ENCODE measurements at places on chromosomes 12 and 14.

DNA sequence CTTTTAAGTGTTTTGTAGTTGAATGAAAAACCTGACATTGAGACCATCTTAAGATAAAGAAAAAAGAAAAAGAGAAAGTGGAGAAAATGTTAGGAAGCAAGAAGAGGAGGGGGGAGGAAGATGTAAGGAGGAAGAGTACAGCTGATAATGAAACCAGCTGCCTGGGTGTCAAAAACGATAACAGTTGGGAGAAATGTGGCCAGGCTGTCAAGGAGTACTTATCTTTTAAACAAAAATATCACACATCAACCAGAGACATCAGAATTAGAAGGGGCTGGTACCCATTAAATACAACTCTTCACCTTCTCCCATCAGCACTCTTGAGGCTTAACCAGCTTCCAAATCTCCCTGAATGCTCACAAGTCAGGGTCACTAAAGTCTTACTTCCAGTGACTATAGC is 4.5 kb downstream of the SLC11A2 start:
- no peak for DNase-seq

DNA sequence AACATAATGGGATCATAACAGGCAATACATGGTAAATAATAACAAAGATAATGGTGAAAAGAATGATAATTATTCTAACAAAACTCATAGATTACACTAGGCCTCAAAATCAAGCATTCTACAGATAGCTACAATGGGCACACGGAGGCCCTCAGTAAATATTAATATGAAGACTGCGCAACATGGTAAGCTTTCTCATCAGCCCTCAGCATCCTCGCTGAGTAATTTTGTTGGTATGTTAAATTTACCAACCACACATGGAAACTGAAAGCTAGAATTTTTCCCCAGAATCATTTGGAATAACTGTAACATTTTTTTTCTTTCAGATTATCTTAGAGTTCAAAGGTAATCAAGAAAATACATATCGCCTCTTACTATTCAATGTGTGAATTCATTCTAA is 74.2 kb upstream of the PYGL start:
- no peak for DNase-seq

DNA sequence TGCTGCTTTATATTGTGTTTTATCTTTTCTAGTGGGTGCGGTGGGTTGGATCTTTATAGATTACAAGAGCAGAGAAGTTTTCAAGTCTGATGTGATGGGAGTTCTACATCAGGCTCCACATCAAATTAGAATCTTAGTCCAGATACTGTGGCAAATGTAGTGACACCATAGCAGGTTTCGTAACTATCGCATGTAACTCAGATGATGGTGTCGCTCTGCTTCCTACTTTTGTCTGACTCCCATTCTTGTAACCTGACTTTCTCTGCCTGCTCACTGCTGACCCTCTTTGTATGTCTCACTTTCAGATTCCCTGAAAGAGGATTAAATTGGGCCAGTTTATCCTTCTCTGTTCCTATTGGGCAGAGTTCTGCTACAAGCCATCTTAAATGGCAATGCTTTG is 22.8 kb upstream of the FBXO34 start:
- no peak for DNase-seq

DNA sequence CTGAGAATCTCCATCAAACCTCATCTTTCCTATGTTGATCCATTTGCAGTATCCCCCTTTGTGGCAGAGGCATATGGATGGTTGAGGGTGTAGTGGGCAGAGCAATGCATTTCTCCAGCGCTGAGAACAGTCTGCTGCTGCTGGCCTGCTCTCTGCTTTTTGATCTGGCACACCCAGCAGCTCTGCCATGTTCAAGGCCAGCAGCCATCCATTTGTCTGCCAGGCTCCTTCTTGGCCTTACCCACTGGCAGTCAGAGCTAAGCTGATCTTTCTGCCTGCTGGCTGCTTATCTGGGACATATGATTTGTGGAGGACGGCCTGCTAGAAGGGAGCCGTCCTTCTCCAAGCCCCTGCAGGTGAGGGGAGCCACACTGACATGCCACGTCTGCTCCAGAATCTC is 17.0 kb downstream of the NPC2 start:
- DNase-seq, result no peak

- no peak for DNase-seq
Measured at GRCh38 chr12:113472191-113473121, 785 bp upstream of the LHX5 start.

GRCh38 chr14:88849716-88850115 is 25.3 kb downstream of the TTC8 start:
- DNase-seq, result no peak

- DNase-seq, result no peak
Measured at GRCh38 chr14:79265366-79265946, 945.8 kb downstream of the DIO2 start.

GRCh38 chr12:101963697-101964096 is 86.3 kb downstream of the DRAM1 start:
- no peak for DNase-seq

- DNase-seq, result no peak
Measured at GRCh38 chr12:78271546-78271945, 440.9 kb downstream of the NAV3 start.

DNA sequence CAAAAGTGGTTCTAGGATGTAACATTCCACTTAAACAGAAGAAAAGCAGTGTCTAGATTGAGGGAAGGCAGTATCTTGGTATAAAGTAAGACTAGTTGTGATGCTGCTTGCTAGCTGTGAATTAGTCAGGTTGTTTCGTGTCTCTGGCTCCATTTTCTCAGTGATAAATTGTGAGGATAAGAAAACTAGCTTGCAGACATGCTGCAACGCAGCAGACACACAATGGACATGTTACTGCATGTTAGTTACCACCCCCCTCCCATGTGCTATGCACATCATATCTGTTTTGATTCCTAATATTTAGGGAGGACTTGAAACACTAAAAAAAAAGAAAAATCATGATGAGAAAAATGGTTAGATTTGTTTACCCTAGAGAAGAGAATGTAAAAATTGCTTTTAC is 2.9 kb downstream of the CCNK start:
- no peak for DNase-seq

DNA sequence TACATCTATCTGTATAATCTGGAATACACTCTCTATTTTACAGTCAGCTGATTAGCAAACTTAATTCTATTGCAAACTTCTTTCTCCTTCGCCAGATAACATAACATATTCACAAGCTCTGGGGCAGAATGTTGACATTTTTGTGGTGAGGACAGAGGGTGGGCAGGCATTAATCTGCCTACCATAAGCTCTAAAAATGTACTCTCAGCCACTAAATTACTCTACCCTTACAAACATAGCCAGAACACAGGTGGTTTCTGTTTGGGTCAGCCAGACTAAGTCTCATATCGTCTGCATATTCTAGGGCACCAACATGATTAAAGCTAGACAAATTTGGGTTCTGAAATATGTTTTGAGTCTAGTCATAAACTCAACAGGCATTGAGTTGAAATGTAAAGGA is 90.1 kb downstream of the SLC6A15 start:
- no peak for DNase-seq

DNA sequence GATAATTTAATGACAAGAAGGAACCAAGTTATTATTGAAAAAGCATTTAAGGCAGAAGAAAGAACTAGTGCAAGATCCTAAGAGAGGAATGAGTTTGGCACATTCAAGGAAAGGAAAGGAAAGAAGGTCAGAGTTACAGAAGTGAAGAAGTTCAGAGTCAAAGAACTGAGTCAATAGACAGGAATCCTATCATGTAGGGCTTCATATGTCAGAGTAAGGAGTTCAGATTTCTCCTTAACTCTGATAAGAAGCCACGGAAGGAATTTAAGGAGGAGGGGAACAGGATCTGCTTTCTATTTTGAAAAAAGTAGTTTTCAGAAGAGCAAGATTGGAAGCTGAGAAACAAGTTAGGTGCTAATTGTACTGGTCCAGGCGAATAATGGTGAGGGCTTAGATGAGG is 223.1 kb upstream of the FOXN3 start:
- DNase-seq, result no peak

DNA sequence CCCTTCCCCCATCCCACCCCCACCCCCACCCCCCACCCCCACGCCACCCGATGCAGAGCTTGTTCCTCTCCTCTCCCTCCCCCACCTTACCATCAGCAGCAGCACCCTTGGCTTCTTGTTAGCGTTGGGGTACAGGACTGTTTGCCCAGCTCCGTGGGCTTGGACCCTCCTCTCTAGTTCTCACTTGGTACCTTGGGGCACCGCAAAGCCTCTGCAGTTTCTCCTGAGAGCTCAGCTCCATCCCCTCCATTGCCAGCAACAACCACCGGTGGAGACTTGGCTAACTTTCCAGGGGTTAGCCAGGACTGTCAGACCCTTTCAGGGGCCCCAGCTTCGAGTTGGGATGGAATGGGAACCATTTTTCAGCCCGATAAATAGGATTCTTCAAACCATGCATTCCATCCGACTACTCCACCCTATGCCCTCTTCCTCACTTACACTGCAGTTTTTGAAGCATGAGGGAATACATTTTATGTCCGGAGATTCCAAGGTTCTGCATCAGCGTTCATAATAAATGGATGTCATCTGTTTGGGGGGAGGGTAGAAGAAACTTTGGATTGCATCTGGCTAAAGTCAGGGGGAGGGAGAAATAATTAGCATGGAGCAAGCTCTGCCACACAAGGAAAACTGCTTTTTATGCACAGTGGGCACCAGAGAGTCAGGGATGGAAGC is 1.1 kb downstream of the SCN8A start:
- DNase-seq, result no peak

DNA sequence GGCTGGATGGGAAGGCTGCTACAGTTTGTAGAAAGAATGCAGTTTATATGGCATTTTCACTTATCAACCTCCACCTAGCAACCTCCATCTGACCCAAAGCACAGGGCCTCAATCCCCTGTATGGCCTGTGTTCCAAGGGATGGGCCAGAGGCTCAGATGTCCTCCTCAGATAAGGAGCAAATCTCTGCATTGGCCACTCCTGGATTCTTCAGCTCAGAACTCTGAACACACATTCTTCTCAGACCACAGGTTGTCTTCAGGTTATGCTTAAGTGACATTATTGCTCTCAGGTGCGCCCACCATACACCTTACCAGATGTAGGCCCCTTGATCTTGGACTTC is 47.9 kb upstream of the JDP2 start:
- no peak for DNase-seq

GRCh38 chr12:65891219-65891618 is 66.9 kb downstream of the HMGA2 start:
- no peak for DNase-seq

GRCh38 chr14:75267141-75267721 is 11.4 kb upstream of the FOS start:
- DNase-seq, result no peak

DNA sequence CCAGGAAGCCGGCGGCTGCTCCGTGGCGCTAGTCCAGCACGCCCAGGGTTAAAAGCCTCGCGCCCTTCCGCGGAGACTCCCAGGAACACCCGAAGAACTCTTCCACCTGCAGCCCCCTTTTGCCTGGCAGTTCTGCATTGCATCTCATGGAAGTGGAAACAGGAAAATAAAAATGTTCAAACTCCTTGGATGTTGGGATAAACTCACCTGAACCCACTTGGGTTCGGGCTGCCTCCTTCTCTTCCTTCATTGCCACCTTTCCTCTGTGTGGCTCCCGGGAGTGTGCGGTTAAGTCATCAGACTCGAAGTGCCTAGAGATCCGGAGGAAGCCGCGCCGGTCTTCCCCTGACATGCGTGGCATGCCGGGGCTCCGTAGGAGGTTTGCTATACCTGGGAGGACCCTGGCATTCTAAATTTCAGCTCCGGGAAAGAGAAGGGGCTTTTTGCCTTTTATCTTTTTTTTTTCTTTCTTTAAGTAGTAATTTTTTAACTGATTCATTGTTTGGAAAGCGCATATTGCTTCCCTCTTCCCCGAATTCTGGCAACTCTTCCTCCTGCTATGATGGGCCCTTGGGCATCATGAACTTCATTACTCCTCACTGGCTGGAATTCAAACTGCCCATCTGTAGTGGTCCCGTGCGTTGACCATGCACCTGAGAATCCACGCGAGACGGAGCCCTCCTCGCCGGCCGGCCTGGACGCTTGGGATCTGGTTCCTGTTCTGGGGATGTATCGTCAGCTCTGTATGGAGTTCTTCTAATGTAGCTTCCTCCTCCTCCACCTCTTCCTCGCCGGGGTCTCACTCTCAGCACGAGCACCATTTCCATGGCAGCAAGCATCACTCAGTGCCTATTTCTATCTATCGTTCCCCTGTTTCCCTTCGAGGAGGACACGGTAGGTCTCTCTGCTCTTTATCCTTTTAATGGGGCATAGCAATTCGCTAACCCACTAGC is 931.4 kb downstream of the DIO2 start:
- no peak for DNase-seq

- no peak for DNase-seq
Measured at GRCh38 chr12:32706335-32707024, 27.4 kb downstream of the DNM1L start.

GRCh38 chr12:28750946-28751685 is 398.0 kb upstream of the FAR2 start:
- DNase-seq, result no peak

GRCh38 chr12:76407710-76408109 is 59.5 kb upstream of the BBS10 start:
- no peak for DNase-seq

DNA sequence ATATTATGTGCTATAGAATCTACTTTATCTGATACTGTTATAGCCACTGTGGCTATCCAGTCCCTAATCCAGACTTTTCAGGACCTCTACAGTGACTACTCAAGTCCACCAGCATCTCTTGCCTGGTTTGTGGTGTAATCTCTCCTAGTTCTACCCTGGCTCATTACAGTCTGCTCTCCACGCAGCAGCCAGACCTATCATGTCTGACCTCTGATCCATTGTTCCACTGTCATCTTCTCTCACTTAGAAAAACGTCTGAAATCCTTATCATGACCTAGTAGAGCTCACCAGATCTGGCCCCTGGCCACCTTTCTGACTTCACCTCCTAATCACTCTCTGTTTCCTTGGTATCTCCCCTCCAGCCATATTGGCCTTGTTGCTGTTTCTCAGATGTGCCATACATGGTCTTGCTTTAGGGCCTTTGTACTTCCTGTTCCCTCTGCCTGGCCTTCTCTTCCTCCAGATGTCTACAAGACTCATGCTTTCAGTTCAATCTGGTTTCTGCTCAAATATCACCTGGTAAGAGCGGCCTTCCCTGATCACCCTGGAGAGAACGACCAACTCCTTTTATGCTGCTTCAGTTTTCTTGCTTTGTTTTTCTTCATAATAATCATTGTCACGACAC is 475.5 kb downstream of the AACS start:
- DNase-seq, result no peak

DNA sequence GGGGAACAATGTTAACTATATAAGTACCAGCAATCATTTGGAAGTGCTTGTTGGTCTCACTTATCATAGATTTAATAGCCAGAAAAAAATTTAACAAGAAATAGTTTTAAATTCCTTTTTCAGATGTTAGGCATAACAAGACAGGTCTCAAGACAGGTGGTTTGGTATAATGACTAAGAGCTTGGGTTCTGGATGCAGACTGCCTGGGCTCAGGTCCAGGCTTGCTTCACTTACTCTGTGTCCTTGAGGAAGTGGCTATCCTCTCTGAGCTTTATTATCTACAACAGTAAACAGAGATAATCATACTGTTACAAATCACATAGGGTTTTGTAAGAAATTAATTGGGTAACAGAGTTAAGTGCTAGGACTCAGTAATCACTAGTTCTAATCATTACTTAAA is 338.0 kb upstream of the FLRT2 start:
- DNase-seq, result no peak

All from activated gamma-delta T cell treated with anti-CD3 and anti-CD28 coated beads, Interleukin-2, amount 50 U/mL, for 16 hours (primary cell).